ENCODE measurements at places on chromosomes 1 and 21. TPM values are rescaled to one million over a fixed set of nuclear protein-coding genes. Genes with fewer than 3 reads are reported as not detected.

The RUNX3 gene
- 5.7 TPM for total RNA-seq

The NBPF6 gene
- not detected for total RNA-seq

The HSD3B2 gene
- not detected for total RNA-seq

The DEGS1 gene
- total RNA-seq = 124 TPM

The HPDL gene
- 3.6 TPM for total RNA-seq

The LCE1F gene
- total RNA-seq = not detected

The CFHR3 gene
- 0.14 TPM for total RNA-seq

The USH2A gene
- total RNA-seq = not detected

The PGLYRP3 gene
- not detected for total RNA-seq

The SPRR4 gene
- total RNA-seq = not detected

The CHIT1 gene
- total RNA-seq = not detected

The SV2A gene
- total RNA-seq = 0.17 TPM

The LEFTY1 gene
- 0.46 TPM for total RNA-seq

The RHOU gene
- total RNA-seq = 9.5 TPM

The MATN1 gene
- total RNA-seq = 0.11 TPM

The LCE1A gene
- not detected for total RNA-seq

The ARMH1 gene
- 0.38 TPM for total RNA-seq

The ZBTB40 gene
- total RNA-seq = 4.9 TPM

The AK4 gene
- 25.3 TPM for total RNA-seq

The PIK3CD gene
- 7.1 TPM for total RNA-seq

The CFAP45 gene
- total RNA-seq = 0.94 TPM

The KRTAP22-2 gene
- total RNA-seq = not detected

The APCS gene
- total RNA-seq = not detected

The NOS1AP gene
- total RNA-seq = 0.57 TPM

The TBX19 gene
- total RNA-seq = 0.35 TPM

The FCER1A gene
- total RNA-seq = not detected

The AMPD1 gene
- not detected for total RNA-seq

The XPR1 gene
- total RNA-seq = 29.8 TPM

The PFKL gene
- 47.4 TPM for total RNA-seq

The TMEM69 gene
- 16.2 TPM for total RNA-seq

The LAD1 gene
- total RNA-seq = 1.0 TPM

The LRRC53 gene
- total RNA-seq = not detected

The DIO1 gene
- total RNA-seq = not detected

The PLA2G2A gene
- not detected for total RNA-seq

The AADACL3 gene
- total RNA-seq = not detected
